ENCODE measurements at places on chromosomes 16 and 17.

- no peak for DNase-seq
These were observed 57.5 kb upstream of the ZNF469 start for GRCh38 chr16:88325087-88325750.

GRCh38 chr16:50401355-50401754 is 32.6 kb upstream of the BRD7 start:
- DNase-seq = no peak

GRCh38 chr16:9919460-9919859 is 262.8 kb downstream of the GRIN2A start:
- no peak for DNase-seq

GRCh38 chr17:6079155-6079888 is 9.1 kb downstream of the WSCD1 start:
- DNase-seq = no peak

DNA sequence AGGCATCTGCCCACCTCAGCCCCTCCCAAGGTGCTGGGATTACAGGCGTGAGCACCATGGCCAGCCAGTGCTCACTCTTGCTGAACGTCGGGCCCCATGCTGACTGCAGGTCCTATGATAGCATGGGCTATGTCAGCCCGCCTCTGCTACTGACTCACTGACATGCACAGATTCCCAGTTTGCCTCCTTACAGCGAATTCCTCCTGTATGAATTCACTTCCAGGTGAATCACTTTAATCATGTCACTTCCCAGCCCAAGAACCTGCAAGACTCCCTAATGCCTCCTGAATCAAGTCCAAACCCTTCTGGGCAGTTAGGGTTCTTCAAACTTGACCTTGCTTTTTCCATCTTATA is 16.1 kb upstream of the UBTF start:
- no peak for DNase-seq

DNA sequence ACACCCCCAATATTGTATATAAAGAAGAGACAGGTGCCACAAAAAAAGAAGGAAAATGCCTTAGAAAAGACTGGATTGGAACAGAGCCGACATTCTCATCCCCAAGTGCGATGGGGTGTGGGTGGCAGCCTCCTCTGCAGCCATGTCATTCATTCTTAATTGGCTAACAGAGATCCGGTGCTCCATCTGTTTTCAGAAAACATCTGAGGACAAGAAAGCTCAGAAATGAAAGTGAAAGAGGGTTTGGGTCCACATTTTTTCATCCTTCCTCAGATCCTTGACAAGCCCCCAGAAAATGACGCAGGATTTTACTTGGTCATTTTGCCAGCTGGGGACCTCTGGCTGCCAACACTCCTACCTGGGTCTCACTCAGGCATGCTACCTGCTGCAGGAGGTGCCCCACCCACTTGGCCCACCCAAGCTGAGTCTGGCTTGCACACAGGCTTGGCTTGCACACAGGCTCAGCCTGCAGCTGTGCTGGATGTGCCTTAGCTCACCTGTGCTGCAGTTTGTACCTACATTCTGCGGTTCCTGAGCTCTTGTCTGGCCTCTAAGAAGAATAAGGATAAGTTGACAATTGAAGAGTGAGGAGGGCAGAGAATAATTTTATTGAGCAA is 21.9 kb downstream of the KIF2B start:
- DNase-seq = no peak

DNA sequence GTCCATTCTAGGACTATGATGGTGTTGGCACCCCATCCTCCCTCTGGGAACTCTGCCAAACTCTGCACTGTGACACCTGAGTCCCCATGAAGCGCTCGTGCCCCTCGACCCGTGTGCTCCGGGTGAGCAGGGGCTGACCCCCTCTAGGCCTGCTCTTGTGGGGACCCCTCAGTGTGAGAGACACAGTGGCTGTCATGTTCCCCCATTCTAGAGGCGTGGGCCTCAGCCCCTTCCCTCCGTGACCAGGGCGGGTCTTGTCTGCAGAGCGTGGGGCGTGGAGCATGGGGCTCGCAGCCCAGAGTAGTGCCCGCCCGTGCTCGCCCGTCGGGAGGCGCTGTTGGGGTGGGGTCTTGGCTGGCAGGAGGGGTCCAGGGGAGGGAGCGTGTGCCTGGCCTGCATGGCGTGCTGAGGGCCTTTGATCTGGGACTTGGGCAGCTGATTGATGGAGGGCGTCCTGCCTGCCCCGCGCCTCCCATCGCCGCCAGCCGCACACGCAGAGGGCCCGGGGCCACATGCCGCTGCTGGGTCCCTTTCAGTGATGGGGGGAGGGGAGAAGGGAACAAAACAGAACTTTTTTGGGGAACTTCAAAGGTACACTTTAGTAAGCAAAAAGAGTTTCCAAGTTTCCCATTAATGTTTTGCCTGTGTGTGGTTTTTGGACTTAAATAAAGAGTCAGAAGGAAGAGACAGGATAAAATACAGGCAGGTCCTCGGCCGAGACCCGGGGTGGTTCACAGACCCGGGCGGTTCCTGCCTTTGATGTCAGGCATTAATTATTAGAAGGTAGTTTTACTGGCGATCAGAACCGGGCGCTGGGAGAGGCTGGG is 22.5 kb downstream of the CENPX start:
- DNase-seq = no peak

GRCh38 chr17:8022360-8023003 is 16.4 kb upstream of the ALOX15B start:
- no peak for DNase-seq

DNA sequence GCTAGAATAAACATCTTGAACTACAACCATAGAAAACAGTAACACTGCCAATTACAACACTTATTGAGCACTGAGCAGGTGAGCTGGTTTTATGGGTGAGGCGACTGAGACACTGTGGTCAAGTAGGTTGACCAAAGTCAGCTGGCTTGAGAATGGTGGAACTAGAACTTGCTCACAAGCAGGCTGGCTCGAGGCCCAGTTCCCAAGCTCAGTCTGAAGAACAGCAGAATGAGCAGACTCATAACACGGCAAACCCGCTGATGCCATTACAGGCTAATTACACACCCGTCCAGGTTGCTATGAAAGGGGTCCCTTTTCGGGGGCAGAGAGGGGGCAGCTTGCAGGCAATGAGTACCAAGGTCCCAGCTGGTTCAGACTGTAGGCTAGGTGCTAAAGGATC is 6.5 kb downstream of the ZZEF1 start:
- DNase-seq = no peak

GRCh38 chr16:1420111-1420539 is 422 bp downstream of the UQCC4 start:
- no peak for DNase-seq

DNA sequence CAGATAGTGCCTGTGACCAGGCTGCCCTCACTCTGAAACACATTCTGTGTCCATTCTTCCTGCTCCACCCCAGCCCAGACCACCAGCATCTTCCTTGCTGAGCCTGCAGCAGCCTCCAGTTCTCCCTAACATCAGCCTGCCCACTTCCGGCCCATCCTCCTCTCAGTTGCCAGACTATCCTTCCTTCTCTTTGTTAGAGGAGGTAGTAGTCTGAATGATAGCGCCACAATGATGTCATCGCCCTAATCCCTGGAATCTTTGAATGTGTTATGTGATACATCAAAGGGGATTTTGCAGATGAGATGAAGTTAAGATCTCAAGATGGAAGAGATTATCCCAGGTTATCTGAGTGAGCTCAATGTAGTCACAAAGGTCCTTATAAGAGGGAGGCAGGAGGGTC is 3.2 kb upstream of the ZDHHC1 start:
- DNase-seq = no peak

DNA sequence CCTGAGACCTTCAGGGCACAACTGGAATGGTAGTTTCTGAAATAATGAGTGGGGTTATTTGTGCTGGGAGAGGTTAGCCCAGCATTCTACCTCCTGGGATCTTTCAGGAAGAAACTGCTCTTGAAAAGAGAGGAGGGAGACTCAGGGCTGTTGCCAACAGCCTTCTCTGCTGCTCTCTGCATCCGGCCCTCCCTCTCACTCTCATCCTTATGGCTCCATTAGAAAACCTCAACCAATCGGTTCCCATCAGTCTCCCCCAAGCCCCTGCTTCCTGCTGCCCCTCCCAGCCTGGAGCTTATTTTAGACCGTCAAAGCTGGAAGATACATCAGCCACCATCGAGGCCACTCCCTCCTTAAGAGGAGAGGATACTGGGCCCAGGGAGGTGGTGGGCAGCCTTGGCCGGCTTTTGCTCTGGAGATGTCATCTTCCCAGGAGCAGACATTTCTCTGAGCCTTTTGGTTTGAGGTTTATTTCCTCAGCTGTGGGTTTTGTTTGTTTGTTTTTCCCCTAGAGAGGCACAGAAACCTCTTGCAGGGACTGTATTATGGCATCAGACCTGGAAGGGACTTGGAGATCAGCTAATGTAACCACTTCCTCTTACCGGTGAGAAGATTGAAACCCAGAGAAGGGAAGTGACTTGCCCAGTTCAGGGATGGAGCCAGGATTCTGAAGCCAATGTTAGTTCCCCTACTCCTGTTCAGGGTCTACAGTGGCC is 2.7 kb downstream of the MPRIP start:
- DNase-seq = no peak

DNA sequence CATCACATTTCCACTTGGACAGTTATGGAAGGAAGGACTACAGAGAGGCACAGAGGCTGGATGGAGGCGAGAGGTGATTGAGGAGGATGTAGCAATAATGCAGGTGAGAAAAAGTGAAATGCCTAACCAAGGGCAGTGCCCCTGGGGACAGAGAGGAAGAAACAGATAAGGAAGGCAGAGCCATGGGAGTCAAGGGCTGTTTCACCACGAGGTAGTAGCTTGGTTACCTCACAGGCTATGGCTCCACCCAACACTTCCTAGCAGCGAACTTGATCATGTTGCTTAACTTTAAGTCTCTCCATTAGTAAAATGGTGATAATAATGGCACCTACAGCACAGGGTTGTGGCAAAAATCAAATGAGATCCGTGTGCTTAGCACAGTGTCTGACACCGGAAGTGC is 83.9 kb downstream of the YPEL2 start:
- DNase-seq = no peak

- DNase-seq = no peak
These were observed 28.5 kb downstream of the CUEDC1 start for GRCh38 chr17:57926723-57927047.

DNA sequence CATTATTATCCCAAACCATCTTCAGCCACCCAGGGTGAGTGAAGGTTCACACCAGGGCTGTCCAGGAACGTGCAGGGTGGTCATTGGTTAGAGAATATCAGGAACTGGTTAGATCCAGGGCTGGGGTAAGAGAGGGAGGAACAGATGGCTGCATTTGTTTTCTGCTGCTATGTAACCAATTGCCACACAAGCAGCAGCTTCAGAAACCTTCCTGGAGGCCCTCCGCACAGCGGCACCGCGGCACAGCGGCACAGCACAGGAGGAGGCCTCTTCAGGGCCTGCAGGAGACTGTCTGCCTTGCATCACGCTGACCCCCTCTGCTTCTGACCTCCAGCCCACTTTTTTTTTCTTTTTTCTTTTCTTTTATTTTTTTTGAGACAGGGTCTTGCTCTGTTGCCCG is 86.1 kb downstream of the KCNJ12 start:
- no peak for DNase-seq

GRCh38 chr17:7747635-7748071 is 30.1 kb downstream of the DNAH2 start:
- no peak for DNase-seq

DNA sequence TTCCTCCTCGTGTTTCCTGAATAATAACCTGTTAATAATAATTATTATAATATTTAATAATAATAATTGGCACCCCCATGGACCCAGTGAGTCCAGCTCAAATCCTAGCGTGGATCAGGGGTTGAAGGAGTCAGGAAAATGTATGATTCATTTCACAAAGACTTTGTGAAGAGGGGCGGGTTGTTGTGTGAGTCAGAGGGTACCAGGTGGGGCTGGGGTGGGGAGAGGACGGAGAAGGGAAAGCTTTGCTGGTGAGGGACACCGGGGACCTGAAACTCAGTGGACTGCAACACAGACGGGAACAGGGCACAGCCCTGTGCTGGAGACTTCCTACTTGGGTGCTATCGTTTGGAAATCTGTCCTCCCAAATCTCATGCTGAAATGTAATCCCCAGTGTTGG is 3.1 kb upstream of the ADORA2B start:
- no peak for DNase-seq

DNA sequence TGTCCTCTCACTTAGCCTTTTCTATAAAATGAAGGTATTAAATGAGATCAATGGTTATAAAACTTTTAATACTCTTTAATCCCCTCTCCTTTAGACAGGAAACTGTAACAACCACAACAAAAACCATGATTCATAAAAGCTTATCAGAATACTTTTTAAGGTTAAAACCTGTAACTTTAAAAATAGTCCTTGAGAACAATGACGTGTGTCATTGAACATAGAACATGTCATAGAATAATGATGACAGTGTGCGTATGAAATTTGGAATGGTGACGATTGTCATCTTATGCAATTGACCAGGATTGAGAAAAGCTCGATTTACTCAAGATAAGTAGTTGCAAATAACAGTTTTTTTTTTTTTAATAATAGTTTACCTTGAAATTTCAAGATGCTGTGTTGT is 94.1 kb downstream of the PLCG2 start:
- no peak for DNase-seq

DNA sequence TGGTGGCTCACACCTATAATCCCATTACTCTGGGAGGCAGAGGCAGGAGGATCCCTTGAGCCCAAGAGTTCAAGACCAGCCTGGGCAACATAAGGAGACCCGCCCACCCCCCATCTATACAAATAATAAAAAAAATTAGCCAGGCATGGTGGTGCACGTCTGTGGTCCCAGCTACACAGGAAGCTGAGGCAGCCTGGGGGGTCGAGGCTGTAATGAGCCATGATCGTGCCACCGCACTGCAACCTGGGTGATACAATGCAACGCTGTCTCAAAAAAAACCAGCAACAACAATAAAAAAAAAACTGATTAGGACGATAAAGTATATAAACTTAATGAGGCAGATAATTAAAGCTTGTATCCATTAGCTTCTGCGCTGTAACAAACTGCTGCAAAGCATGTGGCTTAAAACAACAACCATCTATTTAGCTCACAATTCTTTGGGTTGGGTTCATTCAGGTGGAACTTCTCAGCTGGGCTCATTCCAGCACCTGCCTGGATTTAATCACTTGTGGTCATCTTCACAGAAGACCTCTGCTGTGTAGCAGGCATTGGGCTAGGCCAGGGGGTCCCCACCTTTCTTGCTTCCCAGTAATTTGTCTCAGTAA is 45.8 kb downstream of the LCMT1 start:
- no peak for DNase-seq

DNA sequence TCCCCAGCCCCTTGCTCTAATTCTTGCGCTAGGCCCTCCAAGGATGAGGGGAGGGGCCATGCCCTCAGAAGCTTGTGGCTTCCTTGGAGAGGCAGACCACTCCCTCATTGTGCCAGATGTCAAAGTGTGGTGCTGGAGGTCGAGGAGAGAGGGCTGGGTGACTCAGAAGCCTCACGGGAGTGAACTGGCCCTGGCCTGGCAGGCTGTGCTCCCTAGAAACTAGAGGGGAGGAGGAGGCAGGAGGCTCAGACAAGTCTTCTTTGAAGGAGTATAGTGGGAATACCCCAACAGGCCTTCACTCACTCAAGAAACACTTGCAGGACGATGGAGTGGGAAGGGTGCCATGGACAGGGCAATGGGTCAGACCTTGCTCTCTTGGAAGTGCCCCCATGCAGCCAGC is 18.5 kb downstream of the ANKRD40 start:
- no peak for DNase-seq
